Fibroblast of villous mesenchyme (primary cell): ENCODE measurements at places on chromosomes 7 and 10.
A peak's percentile ranks its signal among the peaks of the same experiment; 100 is the strongest.

DNA sequence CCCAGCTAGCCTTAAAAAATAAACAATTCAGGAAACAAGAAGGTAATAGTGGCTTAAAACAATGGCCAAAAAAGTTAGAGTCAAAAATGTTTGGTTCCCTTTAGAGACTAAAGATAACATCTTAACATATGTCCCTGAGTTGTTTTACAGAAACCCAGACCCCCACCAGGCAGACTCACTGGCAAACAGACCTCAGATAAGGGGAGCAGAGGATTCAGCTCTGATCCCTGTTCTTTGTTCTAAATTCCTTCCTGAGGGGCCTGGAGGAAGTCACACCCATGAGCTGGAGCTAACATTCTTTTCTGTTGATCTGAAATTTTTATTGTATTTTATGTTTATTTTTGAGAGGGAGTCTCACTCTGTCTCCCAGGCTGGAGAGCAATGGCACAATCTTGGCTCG lies 247.2 kb downstream of the USP6NL start:
- DNase-seq = no peak

- peak; percentile 50 for DNase-seq
Observed at GRCh38 chr7:101814991-101815825, 2.2 kb upstream of the CUX1 start.

- DNase-seq = no peak
Observed at GRCh38 chr7:18558910-18559309, 63.4 kb downstream of the HDAC9 start.

DNA sequence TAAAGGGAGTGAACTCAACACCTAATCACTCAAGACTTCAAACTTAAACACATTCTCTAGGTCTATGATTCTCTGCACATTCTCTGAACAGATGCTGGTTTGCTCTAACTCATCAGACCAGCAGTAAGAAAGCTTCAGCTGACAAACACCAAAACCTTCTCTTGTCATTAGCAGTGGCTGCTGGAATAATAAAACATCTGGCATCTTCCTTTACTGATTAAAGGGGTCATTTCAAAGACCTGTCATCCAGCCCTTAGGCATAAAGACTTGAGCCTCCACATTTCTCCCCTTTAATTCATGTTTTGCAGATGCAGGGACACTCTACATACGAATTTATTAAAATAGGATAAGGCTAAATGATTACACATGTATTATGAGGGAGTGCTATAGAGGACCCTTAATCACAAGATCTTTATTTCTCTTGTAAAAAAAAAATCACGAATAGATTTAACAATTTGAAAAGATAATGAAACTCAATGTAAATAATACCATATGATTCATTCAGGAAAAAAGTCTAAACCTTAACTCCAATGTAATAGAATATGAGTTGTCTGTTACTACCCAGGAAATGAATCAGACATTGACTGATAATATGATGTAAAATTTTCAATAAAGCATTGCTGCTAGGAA lies 152.4 kb upstream of the GNAI1 start:
- DNase-seq = peak; percentile 66

DNA sequence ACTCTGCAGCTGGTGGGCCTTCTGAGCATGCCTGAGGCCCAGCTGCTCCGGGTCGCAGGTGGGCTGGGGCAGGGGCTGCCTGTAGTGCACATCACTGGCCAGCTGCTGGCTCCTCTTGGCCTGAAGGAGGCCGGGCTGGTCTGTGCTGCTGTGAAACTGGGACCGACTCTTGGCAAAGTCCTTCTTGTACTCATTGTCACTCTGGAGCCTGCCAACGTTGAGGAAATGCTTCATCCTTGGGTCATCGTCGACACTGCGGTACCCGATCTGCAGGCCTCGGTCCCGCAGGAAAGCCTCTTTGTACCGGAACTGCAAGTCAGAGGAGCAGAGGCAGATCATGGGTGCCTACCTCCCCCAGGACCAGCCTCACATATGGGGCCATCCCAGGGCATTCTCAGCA lies 37.7 kb downstream of the HABP2 start:
- no peak for DNase-seq

DNA sequence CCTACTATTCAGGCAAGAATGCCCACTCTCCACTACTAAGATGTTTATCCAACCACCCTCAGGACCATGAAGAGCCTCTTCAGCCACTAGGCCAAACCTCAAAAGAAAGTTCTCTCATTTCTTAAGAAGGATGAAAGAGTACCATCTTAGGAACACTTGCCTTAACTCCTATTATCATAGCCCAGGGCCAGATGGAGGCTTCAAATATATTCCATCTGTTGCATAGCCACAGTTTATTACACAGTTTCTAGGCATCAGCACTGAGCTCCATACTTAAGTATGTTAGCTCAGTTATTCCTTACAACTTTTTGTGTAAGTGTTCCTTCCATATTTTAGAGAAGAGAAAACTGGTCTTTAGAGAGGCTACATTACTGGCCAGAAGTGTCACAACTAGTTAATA lies 37.4 kb upstream of the YAE1 start:
- no peak for DNase-seq

GRCh38 chr7:115043605-115044004 lies 121.7 kb downstream of the MDFIC start:
- DNase-seq = peak; percentile 55

GRCh38 chr10:2414039-2414438 lies 653.3 kb upstream of the PFKP start:
- no peak for DNase-seq

- no peak for DNase-seq
Observed at GRCh38 chr10:36173364-36173763, 531.3 kb upstream of the FZD8 start.

- DNase-seq = no peak
Observed at GRCh38 chr7:40186586-40186985, 51.8 kb downstream of the SUGCT start.

DNA sequence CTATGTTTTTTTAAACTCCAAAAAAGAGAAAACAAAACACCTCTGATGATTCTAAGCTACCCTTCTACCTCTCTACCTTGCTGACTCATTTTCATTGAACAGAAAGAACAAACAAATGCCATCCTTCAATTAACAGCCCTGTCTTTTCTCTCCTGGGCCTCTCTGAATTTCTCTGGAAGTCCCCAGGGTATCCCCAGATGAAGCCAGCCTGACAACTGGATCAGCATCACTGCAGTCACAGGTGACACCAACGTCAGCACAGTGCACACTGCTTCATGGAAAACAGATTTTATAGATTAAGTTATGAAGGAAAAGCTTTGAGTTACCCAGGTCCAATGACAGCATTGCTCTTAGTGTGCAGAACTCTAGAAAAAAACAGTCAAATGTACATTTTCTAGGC lies 5.7 kb downstream of the HUS1 start:
- DNase-seq = no peak

- DNase-seq = no peak
Observed at GRCh38 chr7:27160145-27160545, 3.7 kb upstream of the HOXA7 start.

DNA sequence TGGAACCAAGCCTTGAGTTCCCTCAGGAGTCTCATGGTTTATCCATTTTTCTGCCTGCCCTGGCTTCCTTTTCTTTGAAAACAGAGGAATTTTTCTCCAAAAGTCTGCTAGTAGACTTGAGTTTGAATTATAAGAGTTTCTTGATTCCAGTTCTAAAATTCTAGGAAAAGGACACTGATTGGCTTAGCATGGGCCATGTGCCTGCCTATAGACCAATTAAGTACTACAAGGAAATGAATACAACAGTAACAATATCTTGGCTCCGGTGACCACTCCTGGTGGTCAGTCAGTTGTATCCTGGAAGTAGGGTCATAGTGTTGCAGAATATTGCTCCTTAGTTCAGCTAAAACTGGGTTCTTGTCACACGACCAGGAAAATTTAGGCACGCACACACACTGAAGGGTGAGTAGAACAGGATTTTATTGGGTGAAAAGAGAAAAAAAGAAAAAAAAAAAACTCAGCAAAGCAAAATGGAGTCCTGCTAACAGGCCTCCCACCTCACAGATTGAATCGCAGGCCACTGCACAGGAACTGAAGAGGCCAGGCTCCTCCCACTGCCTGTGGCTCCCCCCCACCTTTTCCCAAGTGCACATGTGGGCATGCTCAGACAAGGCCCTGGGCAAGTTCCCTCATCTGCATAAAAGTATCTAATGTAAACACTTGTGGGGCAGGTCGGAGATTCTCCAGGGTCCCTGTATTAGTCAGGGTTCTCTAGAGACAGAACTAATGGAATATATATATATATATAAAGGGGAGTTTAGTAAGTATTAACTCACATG lies 155.1 kb downstream of the LYZL1 start:
- DNase-seq = peak; percentile 7
